Naive B cell (primary cell): ENCODE measurements at places on chromosomes 3 and 15. TPM values are rescaled to one million over a fixed set of nuclear protein-coding genes. Genes with fewer than 3 reads are reported as not detected.

The SUSD5 gene
- 0.08 TPM for polyA plus RNA-seq

The CHAC1 gene
- polyA plus RNA-seq, result not detected

The DLG1 gene
- polyA plus RNA-seq, result 32.4 TPM

The MAP1A gene
- not detected for polyA plus RNA-seq

The CEMIP gene
- not detected for polyA plus RNA-seq

DNA sequence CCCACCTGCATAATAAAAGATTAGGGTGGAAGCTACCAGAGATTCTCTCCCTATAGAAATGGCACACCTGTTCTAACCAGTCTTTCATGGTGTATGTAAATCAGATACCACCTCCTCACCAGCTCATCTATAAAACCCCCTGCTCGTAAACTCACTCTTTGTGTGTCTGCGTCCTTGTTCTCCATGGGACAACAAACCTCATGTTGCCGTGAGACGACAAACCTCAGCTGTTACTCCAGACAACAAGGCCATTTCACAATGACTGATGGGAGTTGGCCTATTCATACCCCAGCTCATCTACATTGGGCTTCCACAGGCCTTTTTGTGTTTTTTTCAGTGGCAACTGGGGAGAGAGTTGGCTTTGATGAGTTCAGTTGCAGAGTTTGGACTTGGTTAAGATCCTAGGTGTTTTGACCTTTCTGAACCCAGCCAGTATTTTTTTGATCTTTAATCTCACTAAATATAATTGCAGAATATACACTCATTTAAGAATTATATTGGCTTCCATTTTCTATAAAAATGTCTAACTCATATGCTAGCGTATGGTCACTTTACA is 96.6 kb upstream of the LRIG1 start:
- no peak overlapping the region for H3K4me3 ChIP-seq
- DNase-seq, result no peak
- H3K27me3 ChIP-seq, result peaks cover 61% of the 10 kb centered on the region
- H3K36me3 ChIP-seq, result no peaks in the 10 kb centered on the region
- H3K4me1 ChIP-seq, result no peaks in the 10 kb centered on the region

DNA sequence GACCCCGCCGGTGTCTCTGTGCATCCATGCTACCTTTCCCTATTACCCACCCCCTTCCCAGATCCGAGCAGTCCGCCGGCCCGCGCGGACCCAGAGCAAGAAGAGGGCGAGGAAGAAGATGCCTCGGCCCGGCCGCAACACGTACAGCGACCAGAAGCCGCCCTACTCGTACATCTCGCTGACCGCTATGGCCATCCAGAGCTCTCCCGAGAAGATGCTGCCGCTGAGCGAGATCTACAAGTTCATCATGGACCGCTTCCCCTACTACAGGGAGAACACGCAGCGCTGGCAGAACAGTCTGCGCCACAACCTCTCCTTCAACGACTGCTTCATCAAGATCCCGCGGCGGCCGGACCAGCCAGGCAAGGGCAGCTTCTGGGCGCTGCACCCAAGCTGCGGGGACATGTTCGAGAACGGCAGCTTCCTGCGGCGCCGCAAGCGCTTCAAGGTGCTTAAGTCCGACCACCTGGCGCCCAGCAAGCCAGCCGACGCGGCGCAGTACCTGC is 788 bp downstream of the FOXB1 start:
- no peaks in the 10 kb centered on the region for H3K36me3 ChIP-seq
- peak overlapping the region; percentile 88 for H3K4me3 ChIP-seq
- H3K27me3 ChIP-seq, result peaks cover 85% of the 10 kb centered on the region
- DNase-seq, result no peak
- H3K27ac ChIP-seq, result peak overlapping the region; percentile 98
- H3K4me1 ChIP-seq, result peaks cover 34% of the 10 kb centered on the region

DNA sequence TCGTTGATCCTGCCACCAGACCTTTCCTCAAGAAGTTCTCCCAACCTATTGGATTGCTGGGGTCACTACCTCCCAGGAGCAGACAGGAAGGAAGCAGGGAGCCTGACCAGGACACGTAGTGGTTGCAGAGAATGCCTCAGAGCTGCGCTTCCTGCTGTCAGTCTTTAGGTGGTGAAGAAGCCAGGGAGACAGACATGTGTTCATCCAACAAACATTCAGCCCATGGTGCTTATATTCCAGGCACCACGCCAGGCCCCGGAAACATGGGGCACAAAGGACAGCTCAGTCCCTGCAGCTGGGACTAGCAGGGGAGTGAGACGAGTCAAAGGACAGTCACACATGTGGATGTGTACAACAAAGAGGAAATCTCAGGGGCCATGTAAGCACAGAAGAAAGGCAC is 26.0 kb upstream of the CORO2B start:
- H3K4me1 ChIP-seq, result peaks cover 8% of the 10 kb centered on the region
- no peak overlapping the region for H3K27ac ChIP-seq
- H3K36me3 ChIP-seq, result no peaks in the 10 kb centered on the region
- H3K4me3 ChIP-seq, result no peak overlapping the region

DNA sequence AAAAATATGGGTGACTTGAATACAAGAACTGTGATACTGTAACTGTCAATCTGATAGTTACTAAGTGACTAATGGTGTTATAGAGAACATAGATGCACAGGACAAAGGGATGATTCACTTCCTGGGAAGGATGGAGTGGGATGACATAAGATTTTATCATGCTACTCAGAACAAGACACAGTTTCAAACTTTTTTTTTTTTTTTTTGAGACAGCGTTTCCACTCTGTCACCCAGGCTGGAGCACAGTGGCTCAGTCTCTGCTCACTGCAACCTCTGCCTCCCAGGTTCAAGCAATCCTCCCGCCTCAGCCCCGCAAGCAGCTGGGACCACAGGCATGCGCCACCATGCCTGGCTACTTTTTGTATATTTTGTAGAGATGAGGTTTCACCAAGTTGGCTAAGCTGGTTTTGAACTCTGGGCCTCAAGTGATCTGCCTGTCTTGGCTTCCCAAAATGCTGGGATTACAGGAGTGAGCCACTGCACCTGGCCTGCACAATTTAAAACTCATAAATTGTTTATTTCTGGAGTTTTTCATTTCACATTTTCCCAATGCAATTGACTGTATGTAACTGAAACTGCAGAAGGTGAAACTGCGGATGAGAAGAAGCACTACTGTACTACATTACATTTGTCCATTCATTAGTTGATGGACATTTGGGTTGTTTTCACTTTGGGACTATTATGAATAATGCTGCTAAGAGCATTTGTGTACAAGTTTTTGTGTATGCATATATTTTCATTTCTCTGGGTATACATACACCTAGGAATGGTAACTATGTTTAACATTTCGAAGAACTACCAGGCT is 40.6 kb downstream of the ADIPOQ start:
- H3K27ac ChIP-seq, result no peak overlapping the region
- H3K4me3 ChIP-seq, result no peak overlapping the region
- H3K4me1 ChIP-seq, result peaks cover 5% of the 10 kb centered on the region

GRCh38 chr3:39491733-39492350 is 24.4 kb downstream of the MOBP start:
- peak overlapping the region; percentile 50 for H3K27ac ChIP-seq
- no peaks in the 10 kb centered on the region for H3K36me3 ChIP-seq
- H3K4me3 ChIP-seq, result no peak overlapping the region
- peaks cover 35% of the 10 kb centered on the region for H3K27me3 ChIP-seq

DNA sequence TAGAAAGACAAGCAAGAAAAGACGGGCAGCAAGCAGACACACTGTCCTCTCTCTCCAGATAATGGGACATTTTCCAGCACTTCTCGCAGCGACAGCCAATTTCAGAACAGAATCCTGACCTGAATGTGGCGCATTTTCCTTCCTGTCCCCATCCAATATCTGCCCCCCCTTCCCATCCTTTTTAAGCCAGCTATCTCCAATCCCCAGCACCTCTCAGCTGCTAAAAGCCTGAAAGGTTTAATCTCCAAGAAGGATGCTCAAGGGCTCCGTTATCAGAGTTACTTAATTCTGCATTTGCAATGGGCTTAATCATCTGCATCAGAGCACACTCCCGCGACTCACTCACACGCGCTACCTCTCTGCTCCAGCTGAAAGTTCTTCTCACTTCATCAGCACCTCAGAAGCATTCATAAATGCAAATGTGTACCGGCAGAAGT is 50.5 kb downstream of the SRGAP3 start:
- H3K4me3 ChIP-seq, result no peak overlapping the region
- no peak for DNase-seq
- no peaks in the 10 kb centered on the region for H3K4me1 ChIP-seq
- H3K27me3 ChIP-seq, result peaks cover 4% of the 10 kb centered on the region

DNA sequence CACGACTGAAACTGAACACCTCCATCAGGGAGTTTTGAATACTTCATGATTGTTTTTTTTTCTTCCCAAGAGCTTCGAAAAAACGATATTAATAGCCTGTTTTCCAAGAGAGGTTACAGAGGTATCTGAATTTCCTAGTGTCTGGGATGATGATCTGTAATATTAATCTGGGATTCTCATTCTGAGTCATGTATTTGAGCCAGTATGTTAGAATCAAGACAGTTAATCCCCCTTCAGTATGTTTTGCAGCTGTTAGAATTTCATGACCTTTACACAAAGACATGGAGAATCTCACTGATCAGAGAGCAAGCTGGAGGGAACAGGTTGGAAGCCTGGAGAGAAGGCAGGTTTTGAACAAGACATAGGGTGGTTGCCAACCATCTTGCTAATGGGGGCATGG is 234.5 kb upstream of the GAP43 start:
- no peak overlapping the region for H3K4me3 ChIP-seq
- peaks cover 8% of the 10 kb centered on the region for H3K27me3 ChIP-seq
- H3K36me3 ChIP-seq, result no peaks in the 10 kb centered on the region
- DNase-seq, result no peak
- H3K27ac ChIP-seq, result no peak overlapping the region

- H3K36me3 ChIP-seq, result peaks cover 9% of the 10 kb centered on the region
- peaks cover 53% of the 10 kb centered on the region for H3K27me3 ChIP-seq
- peak within 1 kb of the TSS; percentile 63 for H3K4me3 ChIP-seq
- H3K27ac ChIP-seq, result no peak within 1 kb of the TSS
These were observed at the start of gene ZNF662 for GRCh38 chr3:42906070-42906847. Gene ZNF662 (plus strand): TSS chr3:42906142. CDS start chr3:42908115, 1,973 bp downstream.

GRCh38 chr3:45760878-45761711 is 35.2 kb downstream of the SLC6A20 start:
- DNase-seq, result peak; percentile 18
- no peaks in the 10 kb centered on the region for H3K36me3 ChIP-seq
- no peak overlapping the region for H3K27ac ChIP-seq
- H3K4me3 ChIP-seq, result no peak overlapping the region
- H3K4me1 ChIP-seq, result peaks cover 3% of the 10 kb centered on the region

GRCh38 chr3:8709801-8710507 is 23.6 kb upstream of the CAV3 start:
- H3K27ac ChIP-seq, result no peak overlapping the region
- H3K36me3 ChIP-seq, result no peaks in the 10 kb centered on the region
- peaks cover 11% of the 10 kb centered on the region for H3K27me3 ChIP-seq
- no peak overlapping the region for H3K4me3 ChIP-seq
- no peak for DNase-seq
- no peaks in the 10 kb centered on the region for H3K4me1 ChIP-seq

GRCh38 chr3:53264718-53265117 is 8.9 kb upstream of the TKT start:
- no peak overlapping the region for H3K4me3 ChIP-seq
- DNase-seq, result no peak
- no peaks in the 10 kb centered on the region for H3K36me3 ChIP-seq
- no peaks in the 10 kb centered on the region for H3K27me3 ChIP-seq

GRCh38 chr3:127043731-127044510 is 61.0 kb downstream of the PLXNA1 start:
- H3K27me3 ChIP-seq, result peaks cover 29% of the 10 kb centered on the region
- H3K27ac ChIP-seq, result no peak overlapping the region
- no peaks in the 10 kb centered on the region for H3K4me1 ChIP-seq
- H3K36me3 ChIP-seq, result no peaks in the 10 kb centered on the region
- no peak for DNase-seq
- H3K4me3 ChIP-seq, result no peak overlapping the region

GRCh38 chr15:89575656-89576416 is 567 bp downstream of the TICRR start:
- peaks cover 14% of the 10 kb centered on the region for H3K27me3 ChIP-seq
- peak overlapping the region; percentile 91 for H3K4me3 ChIP-seq

DNA sequence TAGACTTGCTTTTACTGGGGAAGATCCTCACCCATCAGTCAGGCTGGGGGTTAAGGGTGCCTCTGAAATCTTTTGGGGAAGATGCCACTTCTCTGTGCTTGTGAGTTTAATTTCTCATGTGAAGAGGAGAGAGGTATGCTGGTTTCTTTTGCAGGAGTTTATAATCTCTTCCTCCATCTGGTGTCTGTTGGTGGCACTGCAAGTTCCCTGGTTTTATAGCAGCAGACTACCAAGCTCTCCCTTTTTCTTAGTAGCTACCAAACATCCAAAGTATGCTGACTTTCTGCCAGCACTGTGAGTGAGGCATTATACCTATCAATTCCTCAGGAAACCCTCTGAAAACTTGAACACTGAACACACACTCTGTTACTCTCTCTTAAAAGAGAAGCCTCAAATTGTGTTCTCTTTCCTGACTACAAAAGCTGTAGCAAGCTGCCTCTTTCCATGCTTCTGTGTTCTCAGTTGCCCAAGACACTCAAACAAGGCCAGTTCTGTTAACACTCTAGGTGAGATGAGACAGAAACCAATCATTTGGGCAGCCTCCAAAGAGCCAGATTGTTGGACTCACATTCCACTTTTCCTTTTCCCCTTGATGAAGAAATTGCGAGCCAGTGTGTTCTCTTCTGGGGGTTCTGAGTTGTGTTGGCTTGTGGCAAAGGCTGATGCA is 299.5 kb downstream of the GAP43 start:
- no peaks in the 10 kb centered on the region for H3K36me3 ChIP-seq
- no peak overlapping the region for H3K27ac ChIP-seq
- H3K4me1 ChIP-seq, result no peaks in the 10 kb centered on the region
- H3K4me3 ChIP-seq, result no peak overlapping the region

- H3K4me3 ChIP-seq, result no peak overlapping the region
- H3K27ac ChIP-seq, result no peak overlapping the region
- no peaks in the 10 kb centered on the region for H3K27me3 ChIP-seq
- no peaks in the 10 kb centered on the region for H3K4me1 ChIP-seq
These were observed 16.4 kb downstream of the PXYLP1 start for GRCh38 chr3:141248064-141248463.

DNA sequence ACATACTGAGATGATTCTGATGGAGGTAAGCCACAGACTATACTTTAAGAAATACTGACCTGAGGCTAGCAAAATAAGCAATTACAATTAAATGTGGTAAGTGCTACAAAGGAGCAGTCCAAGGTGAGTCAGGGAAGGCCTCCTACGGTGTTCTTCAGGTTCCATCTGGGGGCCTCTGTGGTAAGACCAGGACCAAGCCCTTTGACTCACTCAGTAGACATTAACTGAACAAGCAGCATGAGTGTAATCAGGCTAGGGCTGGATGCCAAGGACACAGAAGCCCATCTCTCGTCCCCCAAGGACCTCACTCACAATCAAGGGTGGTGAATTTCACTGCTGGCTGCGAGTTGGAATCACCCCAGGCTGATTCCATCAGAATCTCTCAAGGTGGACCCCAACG is 37.3 kb downstream of the DZIP1L start:
- no peak overlapping the region for H3K27ac ChIP-seq
- peaks cover 33% of the 10 kb centered on the region for H3K27me3 ChIP-seq
- H3K36me3 ChIP-seq, result no peaks in the 10 kb centered on the region
- no peak for DNase-seq
- H3K4me3 ChIP-seq, result no peak overlapping the region
